Muscle of leg (tissue), 16 donors: ENCODE measurements at places on chromosomes 2 and 18.
A peak's percentile ranks its signal among the peaks of the same experiment; 100 is the strongest.

GRCh38 chr2:241931976-241932898 is 62.7 kb downstream of the RTP5 start:
- no peak for DNase-seq

DNA sequence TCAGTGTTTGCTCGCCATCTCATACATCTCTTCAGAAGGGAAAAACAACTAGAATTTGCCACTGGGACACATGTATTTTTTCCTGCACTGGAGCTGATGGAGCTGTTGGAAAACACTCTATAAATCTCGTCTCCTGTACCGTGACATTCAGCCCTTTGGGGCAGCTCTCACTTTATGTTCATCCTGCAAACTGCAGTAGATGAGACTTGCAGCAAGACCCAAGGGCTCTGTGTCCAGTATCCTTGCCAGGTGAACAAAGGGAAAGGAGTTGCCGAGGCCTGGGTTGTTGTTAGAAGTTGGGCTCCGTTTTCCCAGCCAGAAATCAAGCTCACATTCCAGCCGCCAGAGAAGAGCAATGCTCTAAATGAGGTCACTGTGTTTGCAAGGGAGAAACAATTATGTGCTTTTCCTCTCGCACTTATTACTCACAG is 285.1 kb downstream of the SLC4A3 start:
- peak; percentile 99 for DNase-seq

DNA sequence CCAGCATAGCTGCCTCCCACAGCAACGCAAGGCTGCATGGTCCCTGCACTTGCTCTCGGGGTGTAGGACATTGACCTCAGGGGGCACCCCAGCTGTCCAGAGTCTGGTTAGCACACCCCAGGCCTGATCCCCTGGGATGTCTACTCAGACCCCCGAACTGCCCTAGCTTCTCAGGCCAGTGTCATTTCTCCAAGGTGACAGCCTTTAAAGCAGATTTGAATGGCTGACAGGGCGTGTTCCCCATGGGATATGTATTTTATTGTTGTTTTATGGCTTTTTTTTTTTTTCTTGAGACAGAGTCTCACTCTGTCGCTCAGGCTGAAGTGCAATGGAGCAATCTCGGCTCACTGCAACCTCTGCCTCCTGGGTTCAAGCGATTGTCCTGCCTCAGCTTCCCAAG is 40.8 kb upstream of the PTMA start:
- no peak for DNase-seq

DNA sequence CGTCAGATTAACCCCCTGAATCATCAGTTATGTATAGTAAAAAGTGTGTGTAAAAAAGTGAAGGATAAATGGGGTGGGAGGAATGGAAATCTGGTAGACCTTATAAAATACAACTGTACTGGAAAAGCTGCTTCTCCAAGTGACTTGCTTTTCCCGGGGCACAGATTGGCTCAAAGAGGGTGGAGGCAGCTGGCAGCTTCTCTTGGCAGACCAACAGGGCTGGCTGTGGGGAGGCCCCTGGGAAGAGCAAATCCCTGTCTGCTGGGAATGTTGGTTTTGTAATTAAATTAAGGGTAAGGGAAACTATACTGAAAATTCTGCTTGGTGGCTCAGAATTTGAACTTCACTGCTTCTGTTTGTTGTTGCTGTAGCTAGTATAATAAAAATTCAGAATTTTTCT is 154.2 kb upstream of the DLX2 start:
- DNase-seq: peak; percentile 62

DNA sequence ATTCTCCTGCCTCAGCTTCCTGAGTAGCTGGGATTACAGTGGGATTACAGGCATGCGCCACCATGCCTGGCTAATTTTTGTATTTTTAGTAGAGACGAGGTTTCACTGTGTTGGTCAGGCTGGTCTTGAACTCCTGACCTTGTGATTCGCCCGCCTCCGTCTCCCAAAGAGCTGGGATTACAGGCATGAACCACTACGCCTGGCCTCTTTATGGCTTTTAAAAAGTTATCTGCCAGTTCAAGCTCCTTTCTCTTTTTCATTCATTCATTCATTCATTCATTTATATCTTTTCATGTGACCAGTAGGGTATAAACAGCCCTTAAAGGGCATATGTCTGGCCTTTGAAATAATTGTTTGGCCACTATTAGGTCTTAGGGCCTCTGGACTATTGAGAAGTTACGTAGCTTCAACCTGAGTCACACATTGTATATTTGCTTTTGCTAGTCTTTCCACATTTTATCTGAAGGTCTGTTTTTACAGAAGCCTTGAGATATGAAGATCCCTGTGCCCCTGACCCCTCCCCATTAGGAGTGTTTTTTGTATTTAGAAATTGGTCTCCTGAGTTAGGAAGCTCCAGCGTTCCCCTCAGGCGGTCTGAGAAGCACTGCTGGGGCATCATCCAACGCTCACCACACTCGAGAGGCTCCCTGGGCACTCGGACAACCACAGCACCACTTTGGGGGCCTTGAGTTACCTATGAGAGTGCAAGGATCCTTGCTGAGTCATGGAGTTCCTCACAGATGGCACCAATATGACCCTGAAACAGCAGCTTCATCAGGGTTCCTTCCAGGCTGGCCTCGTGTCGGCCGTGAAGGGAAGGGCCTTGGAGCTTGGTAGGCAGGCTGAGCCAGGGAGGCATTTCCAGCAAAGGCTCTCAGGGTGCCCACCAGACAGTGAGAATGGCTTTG is 21.8 kb downstream of the FZD5 start:
- no peak for DNase-seq
